ENCODE measurements at places on chromosomes 1 and 21.

DNA sequence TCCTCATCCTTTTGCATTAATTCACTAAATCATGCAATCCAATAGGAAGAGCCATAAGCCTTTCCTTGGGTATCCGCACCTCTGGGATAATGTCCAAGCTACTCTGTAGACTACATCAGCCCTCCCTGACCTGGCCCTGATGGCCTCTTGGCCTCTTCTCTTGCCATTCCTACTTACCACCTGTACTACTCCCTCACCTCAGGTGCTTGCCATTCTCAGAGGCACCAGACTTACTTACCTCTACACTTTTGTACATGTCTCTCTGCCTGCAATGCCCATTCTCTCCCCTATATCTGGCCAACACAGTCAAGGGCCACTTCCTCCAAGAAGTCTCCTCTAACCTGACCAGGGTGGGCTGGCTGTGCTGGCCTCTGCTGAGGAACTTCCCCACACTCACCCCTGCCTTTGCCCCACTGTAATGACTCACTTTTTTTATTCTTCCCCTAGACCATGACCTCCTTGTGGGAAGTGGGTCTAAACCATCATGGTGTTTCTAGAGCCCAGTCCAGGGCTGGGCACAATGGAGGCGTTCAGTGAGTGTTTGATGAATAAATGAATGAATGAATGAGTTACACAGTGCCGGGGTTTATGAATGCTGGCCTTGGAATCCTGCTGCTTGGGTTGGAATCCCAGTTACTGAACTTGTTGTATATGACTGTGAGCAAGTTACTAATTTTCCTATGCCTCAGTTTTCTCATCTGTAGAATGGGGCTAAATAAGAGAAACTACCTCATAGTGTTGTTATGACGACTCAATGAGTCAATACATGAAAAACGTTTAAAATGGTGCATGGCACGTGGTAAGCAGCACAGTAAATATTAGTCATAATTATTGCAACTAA lies 179.8 kb downstream of the FOXD2 start:
- peak; percentile 52 for DNase-seq

- no peak for DNase-seq
Observed at GRCh38 chr21:27534206-27534605, 567.3 kb upstream of the ADAMTS5 start.

GRCh38 chr1:117814856-117815797 lies 114.3 kb downstream of the GDAP2 start:
- no peak for DNase-seq

GRCh38 chr1:221517961-221518360 lies 223.9 kb downstream of the DUSP10 start:
- DNase-seq = no peak

GRCh38 chr1:221292652-221293051 lies 413.4 kb downstream of the HLX start:
- DNase-seq = no peak

DNA sequence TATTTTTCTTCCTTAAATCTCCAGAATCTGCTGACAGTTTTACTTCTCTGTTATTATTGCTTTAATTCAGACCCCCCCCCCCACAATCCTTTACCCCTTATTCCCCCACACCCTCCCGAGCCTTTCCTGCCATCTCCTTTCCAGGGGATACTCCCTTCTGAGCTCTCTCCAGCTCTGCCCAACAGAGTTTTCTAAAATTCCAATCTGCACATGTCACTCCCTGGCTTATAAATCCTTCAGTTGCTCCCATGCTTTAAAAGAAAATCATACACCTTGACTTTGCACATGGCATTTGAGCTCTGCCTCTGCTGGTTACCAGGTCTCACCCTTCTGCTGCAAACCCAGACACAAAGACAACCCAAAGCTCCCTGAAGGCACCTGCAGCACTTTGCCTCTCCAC lies 11.7 kb upstream of the EPS8L3 start:
- DNase-seq = no peak

DNA sequence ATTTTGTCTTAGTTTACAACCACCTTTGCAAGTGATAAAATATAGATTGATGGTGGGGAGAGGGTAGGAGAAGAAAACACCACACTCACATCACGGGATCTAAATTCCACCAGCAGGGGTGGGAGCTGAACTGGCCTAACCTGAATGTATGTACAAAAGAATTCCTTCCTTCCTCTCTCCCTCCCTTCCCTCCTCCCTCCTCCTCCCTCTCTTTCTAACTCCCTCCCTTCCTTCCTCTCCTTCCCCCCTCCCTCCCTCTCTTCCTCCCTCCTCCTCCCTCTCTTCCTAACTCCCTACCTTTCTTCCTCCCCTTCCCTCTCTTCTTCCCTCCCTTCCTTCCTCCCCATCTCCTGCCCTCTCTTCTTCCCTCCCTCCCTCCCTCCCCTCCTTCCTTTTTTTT lies 40.2 kb downstream of the HIVEP3 start:
- no peak for DNase-seq

DNA sequence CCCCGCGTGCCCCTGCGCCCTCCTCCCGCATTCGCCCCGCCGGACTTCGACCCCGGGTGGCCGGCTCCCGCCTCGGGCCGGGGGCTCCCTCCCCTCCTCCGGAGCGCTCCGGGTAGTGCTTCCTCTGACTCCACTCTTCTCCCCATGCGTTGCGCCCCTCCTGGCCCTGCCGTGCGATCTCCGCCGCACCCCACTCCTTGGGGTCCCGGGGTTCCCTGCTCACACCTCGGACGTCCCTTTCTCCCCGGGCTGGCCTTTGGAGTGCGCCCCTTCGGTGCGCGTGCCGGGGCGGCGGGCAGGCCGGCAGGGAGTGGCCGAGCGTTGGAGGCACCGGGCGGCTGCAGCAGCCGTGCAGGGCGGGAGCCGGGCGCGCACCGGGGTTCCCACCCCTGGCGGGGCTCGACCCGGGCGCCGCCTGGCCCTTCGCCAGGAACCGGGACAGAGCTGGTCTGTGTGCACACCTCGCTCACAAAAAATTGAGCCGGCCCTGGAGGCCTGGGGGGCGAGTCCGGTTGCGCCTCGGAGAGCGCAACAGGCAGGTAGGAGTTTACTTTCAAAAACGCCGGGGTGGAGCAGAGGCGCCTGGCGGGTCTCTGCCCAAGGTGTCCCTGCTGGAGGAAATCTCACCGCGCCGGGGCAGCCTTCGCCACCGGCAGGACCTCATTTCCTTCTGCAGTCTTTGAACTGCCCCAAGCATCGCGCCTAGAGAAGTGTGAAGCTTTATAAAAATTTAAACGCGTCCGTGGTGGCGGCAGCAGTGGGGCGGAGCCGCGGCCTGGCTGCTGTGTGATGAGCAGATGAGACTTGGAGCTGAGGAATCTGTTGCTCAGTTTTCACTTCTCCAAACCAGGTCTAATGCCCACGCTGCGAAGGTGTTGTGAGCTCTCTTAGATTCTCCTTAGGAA lies 650 bp downstream of the VANGL1 start:
- no peak for DNase-seq

GRCh38 chr1:14698314-14698713 lies 99.8 kb downstream of the KAZN start:
- no peak for DNase-seq

GRCh38 chr1:229689904-229690303 lies 63.9 kb downstream of the URB2 start:
- DNase-seq = no peak

DNA sequence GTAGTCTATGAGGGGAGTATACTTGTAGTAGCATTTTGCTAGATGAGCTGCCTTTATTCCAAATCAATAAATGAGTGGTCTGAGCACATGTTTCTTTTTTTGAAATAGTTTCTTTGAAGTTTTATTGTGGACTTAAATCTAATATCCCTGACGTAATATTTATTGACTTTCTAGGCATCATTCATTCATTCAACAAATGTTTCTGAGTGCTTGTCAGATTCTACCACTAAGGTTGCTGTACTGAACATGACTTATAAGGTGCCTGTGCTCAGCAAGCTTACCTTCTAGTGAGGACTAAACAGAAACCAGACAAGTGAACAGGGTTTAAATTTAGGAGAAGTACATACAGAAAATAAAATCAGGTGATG lies 68.4 kb downstream of the POU2F1 start:
- DNase-seq = no peak

DNA sequence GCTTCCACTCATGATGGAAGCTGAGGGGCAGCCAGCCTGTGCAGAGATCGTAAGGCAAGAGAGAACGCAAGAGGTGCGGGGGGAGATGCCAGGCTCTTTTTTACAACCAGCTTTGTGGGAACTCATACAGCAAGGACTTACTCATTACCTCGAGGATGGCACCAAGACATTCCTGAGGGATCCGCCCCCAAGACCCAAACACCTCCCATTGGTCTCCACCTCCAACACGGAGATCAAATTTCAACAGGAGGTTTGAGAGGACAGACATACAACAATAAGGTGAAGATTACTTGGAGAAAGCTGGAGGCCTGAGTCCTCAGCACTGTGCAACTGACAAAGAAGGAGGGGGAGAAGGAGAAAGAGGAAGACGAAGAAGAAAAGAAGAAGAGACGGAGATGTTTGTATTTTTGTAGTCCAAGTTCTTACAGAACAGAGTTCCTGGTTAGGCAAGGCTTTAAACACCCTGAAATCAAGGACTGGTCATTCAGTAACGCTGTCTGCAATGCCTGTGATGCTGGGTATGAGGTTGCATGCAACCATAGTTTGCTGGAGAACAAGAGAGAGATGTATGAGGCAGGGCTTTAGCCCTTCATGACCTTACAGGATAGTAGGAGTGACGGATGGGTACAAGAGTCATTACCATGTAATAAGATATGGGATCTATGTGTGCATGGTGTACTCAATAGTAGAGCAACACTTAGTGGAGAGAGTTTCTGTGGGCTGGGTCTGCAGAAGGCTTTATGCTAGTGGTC lies 19.7 kb upstream of the GALNT2 start:
- DNase-seq = no peak

DNA sequence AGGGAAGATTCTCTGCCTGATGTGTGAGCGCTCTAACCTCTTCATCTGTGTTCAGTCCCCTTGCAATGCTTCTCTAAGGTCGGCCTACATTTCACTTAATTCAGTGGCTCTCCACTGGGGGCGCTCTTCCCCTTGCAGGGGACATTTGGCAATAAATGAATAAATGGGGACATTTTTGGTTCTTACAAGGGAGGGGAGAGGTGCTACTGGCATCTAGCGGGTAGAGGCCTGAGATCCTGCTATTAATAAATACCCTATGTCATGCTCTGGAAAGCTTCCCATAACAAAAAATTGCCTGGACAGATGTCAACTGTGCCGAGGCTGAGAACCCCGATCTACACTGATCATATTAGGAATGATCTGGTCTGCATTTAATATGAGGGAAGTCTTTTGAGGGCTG lies 25.9 kb upstream of the DNAJC11 start:
- DNase-seq = no peak

DNA sequence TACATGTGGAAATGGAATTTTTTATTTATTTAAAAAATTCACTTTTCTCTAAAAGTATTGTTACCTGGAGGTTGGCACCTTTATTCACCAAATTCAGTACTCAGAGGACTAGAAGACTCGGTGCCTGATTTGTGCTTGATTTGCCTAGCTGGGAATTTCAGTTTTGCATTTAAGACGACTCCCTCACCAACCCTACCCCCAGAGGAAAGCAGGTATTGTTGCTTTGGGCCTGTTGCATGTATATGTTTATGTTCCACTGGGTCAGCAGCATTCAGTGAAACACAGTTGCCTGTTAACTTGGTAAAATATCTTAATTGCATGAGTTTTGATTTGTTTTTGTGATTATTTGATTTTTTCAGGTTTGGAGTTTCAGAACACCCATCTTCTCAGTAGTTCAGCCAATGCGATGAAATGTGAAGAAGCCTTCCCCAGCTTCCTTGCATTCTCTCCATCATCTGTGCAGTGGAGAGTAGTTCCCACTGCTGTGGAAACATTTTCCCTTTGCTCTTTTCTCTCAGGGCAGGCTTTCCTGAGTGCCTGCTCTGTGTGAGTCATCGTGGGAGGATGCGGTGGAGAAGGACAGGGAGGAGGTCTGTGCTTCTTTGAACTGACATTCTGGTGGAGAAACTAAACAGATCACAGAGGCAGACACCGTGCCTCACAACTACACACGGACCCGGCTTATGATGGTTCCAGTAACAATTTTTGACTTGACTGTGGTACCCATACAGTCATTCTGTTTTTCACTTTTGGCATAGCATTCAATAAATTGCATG lies 6.4 kb downstream of the ADARB1 start:
- DNase-seq = no peak

GRCh38 chr1:235113183-235113917 lies 15.3 kb downstream of the TOMM20 start:
- peak; percentile 11 for DNase-seq

DNA sequence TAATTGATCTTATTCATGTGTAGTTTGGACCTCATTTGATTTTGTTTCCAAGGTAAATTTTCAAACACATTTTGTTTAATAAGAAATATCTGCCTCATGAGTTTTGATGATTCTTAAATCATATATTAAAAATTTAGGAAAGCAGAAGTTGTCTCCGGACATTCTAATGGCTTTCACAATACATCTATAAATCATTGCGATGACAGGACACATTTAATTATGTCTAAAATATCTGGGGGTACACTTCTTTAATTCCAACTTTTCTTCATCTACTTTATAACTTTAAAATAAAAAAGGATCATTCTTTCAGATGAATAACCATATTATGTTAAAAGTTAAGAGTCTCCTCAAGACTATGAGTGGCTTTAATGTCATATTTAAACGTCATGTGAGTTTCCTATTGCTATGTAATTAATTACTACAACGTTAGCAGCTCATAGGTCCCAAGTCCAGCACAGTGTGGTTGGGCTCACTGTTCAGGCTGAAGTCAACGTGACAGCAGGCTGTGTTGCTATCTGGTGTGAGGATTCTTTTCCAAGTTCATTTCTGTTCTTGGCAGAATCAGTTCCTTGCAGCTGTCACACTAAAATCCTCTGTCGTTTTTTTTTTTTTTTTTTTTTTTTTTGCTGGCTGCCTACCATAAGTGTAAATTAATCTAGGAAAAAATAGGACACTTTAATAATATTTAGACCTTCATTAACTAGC lies 893.5 kb downstream of the LTN1 start:
- DNase-seq = no peak

DNA sequence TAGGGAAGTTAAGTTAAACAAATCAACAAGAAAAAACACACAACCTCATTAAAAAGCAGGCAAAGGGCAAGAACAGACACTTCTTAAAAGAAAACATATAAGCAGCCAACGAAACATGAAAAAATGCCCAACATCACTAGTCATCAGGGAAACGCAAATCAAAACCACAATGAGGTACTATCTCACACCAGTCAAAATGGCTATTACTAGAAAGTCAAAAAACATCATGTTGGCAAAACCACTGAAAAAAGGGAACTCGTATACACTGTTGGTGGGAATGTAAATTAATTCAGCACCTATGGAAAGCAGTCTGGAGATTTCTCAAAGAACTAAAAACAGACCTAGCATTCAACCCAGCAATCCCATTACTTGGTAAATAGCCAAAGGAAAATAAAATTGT lies 51.1 kb downstream of the HSF2BP start:
- no peak for DNase-seq
